Neural crest cell (in vitro differentiated cells): ENCODE measurements at places on chromosomes 4 and X. TPM values are rescaled to one million over a fixed set of nuclear protein-coding genes. Genes with fewer than 3 reads are reported as not detected.

DNA sequence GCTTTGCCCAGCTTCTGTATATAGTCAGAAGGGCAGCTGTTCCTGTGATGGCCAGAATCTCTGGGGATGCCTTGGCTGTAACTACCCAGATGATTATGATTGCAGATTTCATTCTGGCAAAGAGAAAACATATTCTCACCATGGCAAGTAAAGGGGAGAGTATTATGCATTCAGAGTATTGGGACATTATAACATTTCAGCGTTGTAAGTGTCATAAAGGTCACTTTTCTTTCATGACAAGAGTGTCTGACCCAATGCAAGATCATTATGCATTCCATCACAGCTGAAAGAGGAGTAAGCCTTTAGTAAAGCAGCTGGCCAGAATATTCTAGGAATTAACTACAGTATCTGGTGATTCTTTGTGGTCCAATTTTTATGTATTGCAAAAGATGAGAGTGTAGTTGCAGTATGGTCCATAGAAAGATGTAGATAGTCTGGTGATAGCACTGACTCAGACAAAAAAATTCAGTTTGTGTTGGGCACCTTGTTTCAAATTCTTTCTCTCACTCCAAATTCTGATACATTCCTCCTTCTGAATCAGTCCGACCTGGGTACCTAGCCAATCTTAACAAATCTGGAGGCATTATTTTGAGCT is 2366.3 kb downstream of the PCDH7 start:
- no peak for DNase-seq

- no peak for DNase-seq
Measured at GRCh38 chr4:52265781-52266525, 214.8 kb downstream of the SPATA18 start.

DNA sequence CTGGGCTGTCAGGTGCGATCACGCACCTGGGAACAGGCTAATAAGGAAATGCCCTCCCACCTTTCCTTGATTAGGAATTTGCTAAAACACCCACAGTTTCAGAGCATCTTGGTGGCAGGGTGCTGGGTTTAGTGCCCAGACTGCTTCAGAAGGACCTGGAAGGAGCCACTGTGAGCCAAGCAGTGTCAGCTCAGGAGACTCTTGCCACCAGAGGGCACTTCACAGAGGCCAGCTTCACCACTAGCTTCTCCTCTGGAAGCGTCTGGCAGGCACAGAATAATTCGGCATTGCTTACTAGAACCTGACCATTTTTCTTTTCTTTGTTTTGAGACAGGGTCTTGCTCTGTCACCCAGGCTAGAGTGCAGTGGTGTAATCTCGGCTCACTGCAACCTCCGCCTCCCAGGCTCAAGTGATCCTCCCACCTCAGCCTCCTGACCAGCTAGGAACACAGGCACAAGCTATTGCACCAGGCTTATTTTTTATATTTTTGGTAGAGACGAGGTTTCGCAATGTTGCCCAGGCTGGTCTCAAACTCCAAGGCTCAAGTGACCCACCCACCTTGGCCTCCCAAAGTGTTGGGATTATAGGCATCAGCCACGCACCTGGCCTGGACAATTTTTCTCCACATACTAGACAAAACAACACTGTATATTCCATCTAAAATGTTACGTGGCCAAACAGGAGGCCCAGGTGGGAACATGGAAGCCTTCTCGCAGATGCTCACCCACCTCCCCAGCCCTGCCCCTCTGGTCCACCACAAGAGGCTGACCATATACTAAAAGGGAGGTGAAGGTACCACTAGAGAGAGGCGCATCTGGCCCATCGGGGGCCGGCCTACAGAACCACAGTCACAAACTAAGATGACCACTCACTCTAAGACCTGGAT is 14.1 kb downstream of the NOP14 start:
- DNase-seq = no peak

GRCh38 chrX:101658661-101659491 is 774 bp downstream of the ARMCX2 start:
- peak; percentile 45 for DNase-seq

Gene TMSB15A
- total RNA-seq = 216 and 233 TPM in 2 replicates
